ENCODE measurements at places on chromosomes 13 and 19.

- no peak for DNase-seq
Observed at GRCh38 chr19:15149737-15150136, 42.5 kb downstream of the SYDE1 start.

- peak; percentile 81 for DNase-seq
Observed at GRCh38 chr19:46784262-46785053, 3.9 kb downstream of the SLC1A5 start.

- DNase-seq, result no peak
Observed at GRCh38 chr19:17092696-17093095, 17.1 kb downstream of the MYO9B start.

DNA sequence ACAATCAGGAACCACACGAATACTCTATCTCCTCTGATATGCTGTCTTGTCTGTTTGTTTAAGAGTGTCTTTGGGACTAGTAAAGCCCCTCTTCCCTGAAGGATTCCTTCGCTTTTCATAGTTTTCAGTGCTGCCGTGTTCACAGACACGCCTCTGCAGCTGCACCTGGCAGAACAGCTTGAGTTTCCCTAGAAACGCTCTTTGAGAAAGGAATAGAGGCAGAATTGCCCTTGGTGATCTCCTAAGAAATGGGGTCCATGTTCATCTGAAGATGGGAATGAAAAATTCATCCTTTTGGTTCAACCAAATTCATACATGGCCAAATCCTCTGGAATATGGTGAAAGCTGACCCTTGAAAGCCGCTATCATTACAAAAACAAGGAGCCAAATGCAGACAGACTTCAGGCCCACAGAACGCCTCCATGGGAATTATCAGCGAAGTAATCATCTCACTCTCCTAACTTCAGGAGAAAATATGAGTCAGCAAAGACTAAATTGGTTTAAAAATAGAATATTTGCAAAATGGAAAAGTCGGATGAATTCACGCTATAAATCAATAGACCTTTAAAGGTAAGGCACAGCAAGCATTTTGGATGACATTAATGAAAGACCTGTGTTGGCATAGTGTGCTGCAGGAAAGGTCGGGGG, 5.5 kb downstream of the SACS start:
- DNase-seq, result no peak

- DNase-seq, result no peak
Observed at GRCh38 chr13:99005609-99006008, 27.7 kb upstream of the DOCK9 start.
